Stimulated activated naive CD4-positive, alpha-beta T cell (primary cell): ENCODE measurements at places on chromosomes 2 and 18.

DNA sequence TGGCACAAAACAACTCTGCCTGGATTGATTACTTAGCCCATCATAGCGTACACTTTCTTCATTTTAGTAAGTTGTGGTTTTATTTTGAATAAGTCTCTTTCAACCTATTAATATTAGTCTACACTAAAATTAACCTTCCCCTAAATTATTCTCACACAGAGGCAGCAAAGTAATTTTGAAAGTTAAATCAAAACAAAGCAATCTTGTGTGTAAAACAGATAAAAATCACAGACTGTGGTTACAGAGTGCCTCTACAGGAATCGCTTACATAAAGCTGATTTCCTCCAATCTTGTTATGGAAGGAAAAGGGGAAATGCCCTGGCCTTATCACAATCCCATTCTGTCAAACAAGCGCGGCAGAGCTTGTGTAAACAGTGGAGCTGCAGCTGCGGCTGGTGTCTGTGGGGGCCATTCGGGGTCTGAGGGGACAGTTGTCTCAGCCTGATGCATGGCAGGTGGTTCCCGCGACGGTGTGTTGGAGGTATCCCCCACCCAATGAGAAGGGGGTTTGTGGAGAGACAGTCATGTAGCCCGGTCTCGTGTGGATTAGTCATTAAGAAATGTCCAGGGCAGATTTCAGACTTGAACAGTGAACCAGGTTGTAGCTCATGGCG lies 42.1 kb downstream of the BCL2L11 start:
- no peak for DNase-seq

DNA sequence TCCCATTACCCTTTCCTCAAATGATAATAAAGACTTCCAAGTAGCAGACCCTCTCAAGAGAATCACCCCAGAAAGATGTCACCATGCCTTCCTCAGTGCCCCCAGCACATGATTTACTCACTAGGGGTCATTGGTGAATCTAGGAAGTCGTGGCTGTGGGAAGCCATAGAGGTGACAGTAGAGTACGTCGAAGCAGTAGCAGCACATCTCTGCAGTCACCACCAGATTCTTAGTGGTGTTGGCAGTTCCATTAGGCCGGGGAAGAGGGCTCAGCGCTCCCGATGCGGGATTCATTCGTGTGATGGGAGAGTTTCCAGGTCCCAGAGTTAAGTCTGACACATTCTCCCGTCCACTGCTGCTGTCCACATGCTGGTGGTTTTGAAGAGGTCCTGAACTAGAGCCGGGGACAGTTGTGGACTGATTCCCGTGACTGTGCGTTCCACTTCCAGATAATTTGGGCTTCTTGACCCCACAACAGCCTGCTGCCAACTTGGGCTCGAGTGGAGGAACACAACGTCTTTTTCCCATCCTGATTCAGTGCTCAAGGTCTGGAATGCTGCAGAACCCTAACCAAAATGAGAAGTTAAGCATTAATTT lies 12.0 kb downstream of the AMMECR1L start:
- no peak for DNase-seq

GRCh38 chr2:217909156-217909820 lies 93.5 kb downstream of the TNS1 start:
- DNase-seq: no peak

DNA sequence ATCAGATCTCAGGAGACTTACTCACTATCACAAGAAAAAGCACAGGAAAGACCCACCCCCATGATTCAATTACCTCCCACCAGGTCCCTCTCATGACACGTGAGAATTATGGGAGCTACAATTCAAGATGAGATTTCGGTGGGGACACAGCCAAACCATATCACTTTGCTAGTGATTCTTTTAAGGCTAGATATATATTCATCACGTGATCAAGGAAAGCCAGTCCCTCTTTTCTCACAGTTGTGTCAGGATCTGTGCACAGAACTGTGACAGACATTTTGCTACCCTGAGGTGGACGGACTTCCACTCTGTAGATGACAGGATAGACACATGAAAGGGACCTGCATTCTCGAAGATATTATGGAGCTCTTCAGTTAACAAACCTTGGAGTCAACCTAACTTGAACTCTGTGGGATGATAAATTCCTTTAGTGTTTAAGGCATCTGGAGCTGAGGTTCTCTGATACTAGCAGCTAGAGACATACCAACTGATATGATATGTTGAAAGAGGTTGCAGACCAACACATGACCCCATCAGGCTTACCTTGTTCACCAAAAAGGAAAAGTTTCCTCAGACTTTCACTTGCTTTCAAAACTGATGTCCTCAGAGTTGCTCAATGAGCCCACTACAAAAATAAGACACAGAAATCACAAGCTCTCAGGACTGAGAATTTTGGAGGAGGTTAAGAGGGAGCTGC lies 66.3 kb upstream of the SCG2 start:
- no peak for DNase-seq

GRCh38 chr18:9133225-9133624 lies 3.4 kb upstream of the ANKRD12 start:
- no peak for DNase-seq

DNA sequence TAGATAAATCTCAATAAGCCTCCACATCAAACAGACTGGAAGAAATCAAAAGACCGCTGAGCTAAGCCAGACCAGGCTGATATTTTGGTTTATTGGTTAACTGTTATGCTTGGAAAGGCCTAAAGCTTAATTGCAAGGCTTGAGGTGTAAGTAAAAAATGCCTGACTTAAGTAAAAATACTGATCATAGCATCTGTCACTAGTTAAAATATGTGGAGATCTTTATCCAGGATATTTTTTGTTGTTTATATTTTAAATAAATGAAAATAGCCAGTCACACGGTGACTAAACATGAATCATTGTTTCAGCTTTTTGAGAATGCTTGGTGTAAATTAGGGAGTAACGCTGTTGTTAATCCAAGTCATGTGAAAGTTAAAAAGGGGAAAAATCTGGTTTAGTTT lies 127.9 kb downstream of the THADA start:
- no peak for DNase-seq

GRCh38 chr2:71449343-71449742 lies 4.0 kb upstream of the DYSF start:
- no peak for DNase-seq

- no peak for DNase-seq
Measured at GRCh38 chr18:36338403-36338933, 41.0 kb downstream of the FHOD3 start.

GRCh38 chr2:36568516-36569246 lies 29.3 kb downstream of the FEZ2 start:
- DNase-seq: no peak

GRCh38 chr2:121898483-121898882 lies 143.0 kb downstream of the TSN start:
- no peak for DNase-seq
